ENCODE measurements at places on chromosomes 1 and 21.

- no peak for DNase-seq
Measured at GRCh38 chr1:26336477-26337205, 17.3 kb downstream of the CRYBG2 start.

DNA sequence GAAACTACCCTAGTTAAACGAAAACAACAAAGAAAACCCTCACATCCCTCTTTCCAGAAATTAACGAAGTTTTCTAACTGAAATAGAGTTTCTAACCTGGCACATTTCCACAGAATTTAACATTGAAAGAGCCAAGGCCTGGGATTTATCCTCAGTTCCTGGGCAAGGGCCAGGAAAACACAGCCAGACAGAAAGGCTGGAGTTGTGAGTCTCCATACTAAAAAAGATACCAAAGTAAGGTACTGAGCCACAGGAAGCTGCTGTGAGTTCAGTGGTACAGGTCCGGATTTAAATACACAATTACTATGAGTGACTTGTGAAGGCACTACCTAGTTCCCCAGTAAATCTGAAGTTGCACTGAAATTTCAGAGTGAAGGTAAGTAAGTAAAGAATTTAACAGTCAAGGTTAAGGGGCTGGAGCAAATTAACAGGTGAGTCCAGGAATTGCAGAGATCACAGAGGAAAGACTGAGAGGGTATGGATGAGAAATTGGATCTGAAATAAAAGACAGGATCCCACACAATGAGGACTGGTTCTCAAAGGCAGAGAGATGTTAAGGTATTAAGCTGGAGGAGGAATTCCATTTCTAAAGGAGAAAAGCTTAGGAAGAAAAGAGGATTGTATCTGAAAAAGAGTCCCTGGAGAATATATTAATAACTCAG lies 905 bp downstream of the LIX1L start:
- peak; percentile 47 for DNase-seq

GRCh38 chr1:60888126-60888525 lies 194.2 kb upstream of the NFIA start:
- no peak for DNase-seq

- DNase-seq, result peak; percentile 60
Measured at GRCh38 chr1:215957663-215958062, 390.6 kb downstream of the KCTD3 start.

DNA sequence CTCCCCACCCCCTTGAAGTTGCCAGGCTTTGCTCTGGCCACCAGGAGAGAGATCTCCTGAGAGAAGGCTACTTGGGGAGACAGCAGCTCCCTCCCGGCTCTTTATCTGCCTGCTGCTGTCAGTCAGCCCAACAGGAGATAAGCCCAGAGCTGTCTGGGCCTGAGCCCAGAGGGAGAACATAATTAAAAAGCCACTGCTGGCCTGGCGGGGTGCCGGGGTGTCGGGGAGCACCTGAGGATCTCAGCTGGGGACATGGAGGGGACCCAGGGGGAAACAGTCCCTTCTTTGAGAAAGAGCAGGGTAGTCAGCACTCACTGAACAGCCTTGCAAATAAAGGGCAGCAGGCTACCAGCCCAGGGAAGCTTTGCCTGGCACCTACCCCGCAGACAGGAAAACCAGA lies 17.9 kb downstream of the VWA5B1 start:
- DNase-seq, result no peak

DNA sequence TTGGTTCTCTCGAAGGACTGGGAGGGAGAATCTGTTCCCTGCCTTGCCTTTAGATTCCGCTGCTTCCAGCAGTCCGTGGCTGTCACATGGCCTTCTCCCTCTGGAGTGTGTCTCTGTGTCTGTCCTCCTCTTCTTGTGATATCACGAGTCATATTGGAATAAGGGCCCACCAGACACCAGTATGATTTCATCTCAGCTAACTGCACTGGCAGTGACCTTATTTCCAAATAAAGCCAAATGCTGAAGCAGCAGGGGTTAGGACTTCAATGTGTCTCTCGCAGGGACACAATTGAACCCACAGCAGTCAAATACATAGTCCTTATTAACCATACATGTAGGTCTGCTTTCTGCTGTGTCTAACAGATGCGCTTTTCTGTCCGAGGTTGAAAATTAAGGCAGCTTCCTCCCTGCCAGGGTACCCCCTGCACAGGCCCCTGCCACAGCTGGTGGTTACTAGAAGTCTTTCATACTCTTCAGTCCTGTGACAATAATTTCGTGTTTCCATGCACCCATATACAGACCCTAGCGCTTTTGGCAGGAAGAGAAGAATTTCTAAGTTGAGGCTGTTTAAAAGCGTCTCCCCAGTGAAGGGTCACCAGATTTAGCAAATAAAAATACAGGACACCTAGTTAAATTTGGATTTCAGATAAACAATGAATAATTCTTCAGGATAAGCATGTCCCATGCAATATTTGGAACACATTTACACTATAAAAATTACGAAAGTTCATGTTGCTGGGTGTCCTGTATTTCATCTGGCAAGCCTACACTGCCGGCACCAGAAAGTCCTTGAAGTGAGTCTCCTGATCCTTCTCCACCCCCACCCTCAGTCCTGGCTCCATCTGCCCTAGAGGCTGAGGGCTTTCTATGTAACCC lies 182.1 kb downstream of the ETS2 start:
- DNase-seq, result no peak

- DNase-seq, result no peak
Measured at GRCh38 chr21:41680444-41681347, 86.2 kb downstream of the RIPK4 start.

- DNase-seq, result no peak
Measured at GRCh38 chr1:226597616-226598454, 49.3 kb downstream of the STUM start.

GRCh38 chr1:59752556-59753414 lies 62.0 kb upstream of the HOOK1 start:
- no peak for DNase-seq

DNA sequence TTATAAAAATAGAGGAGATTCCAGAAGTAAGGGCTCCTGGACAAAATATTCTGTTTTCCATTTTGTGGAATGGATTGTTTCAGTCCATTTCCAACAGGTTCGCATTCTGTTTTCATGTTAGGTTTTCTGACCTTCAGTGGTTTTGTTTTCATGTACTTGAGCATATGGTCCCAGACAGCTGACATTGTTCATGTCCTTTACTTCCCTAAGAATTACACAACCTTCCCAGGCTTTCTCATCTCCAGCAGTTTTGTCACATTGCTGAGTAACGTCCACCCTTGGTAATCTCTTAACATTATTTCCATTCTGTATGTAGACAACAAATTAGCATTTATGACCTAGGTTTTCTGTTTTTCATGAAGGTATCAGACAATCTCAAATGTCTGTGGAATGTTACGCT lies 21.0 kb upstream of the ERRFI1 start:
- DNase-seq, result peak; percentile 35

- DNase-seq, result no peak
Measured at GRCh38 chr1:10710489-10710888, 86.0 kb downstream of the CASZ1 start.

GRCh38 chr1:78980511-78980910 lies 26.0 kb downstream of the ADGRL4 start:
- peak; percentile 4 for DNase-seq

GRCh38 chr1:117732065-117732797 lies 126.4 kb downstream of the TENT5C start:
- DNase-seq, result no peak

GRCh38 chr1:198913667-198914066 lies 274.8 kb downstream of the PTPRC start:
- DNase-seq, result peak; percentile 81

DNA sequence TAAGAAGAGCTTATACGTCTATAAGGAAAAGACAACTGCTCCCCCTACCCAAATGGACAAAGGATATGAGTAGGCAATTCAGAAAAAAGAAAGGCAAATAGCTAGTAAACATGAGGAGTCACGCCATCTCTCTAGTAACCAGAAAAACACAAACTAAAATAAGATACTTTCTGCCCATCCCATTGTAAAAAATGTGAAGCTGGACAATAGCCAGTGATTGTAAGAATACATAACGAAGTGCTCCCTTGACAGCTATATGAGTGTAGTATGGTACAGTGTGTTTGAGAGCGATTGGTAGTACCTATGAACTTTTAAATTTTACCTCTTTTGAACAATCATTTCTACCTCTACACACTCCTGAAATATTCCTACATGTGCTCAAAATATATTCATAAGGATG lies 7.5 kb upstream of the GJA8 start:
- DNase-seq, result no peak

DNA sequence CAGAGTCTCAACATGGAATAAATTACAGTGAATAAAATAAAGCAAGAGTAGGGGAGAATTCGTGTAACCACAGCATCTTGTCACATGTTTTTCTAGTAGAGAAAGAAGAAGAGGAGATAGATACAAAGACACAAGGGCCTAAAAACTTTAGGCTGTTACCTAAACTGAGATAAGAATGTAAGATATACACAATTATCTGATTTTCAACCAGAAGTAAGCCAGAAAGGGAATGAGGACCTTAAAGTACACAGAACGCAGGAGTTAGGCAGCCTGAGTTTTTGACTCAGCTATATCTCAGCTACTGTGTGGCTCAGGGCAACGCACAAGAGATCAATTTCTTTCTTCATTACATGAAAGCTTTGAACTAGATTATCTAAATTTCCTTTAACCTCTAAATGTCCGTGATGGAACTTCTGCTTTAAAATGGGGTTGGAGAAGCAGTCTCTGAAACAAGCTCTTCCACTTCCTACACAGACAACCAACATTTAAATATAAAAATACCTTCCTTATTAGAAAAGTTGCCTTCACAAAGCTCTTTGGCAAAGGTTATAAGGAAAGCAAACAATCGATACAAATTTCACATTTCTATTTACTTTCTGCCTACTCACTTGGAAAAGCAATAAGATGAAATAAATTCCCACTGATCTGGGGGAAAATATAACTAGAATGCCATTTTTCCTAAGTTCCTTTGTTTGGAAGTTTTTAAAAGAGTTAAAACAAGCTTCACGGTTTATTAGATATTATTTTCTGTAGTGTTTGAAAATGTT lies 5.2 kb upstream of the RGS13 start:
- DNase-seq, result no peak

DNA sequence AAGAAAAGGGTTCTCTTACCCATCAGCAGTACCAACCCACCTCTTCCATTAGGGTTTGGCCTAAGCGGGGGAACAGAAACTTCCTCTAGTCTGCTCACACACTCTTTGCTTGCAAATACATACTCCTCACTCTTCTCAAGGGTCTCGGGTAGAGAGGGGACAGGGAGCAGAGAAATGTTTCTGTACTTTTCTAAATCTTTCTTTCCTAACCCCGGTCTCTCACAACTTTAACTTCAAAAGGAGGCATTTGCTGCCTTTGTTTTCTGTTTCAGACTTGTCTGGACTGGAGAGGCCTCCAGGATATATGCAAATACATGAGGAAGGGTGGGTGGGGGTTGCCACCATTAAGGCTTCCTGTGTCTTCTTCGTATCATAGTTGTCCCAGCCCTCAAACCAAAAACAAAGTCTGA lies 10.5 kb upstream of the LAX1 start:
- no peak for DNase-seq

DNA sequence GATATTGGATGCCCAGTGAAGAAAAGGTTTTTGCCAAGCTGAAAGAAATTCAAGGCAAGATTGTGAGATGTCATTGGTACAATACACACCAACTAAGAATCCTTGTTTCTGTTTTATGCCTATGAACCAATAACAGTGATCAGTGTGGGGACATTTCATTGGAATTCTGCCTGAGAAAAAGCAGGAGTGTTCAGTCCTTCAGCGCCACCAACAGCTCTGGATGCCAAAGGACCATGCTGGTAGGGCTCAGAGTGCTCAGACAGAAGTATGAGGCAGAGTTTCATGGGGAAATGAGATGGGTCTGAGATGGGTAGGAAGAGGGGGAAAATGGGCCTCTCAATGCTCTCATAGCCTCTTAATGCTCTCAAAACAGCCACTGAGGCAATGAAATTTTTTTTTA lies 56.5 kb downstream of the GABPA start:
- no peak for DNase-seq

DNA sequence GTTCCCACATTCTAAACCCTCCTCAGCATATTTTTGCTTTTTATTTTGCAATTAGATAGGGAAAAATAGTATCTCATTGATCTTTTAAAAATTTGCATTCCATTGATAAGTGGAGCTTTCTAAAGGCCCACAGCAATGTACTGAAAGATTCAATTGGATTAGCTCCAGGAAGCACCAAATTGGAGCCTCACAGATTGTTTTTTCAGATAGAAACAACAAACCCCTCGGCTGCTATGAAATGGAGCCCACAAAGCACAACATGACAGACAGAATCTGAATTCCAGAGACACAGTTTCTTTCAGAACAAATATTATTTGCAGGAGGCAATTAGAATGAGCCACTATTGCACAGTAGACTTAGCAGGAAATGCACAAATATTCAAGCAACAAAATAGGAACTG lies 58.9 kb upstream of the KIF26B start:
- no peak for DNase-seq

- peak; percentile 14 for DNase-seq
Measured at GRCh38 chr1:243548516-243548915, 292.7 kb downstream of the SDCCAG8 start.

GRCh38 chr1:112744009-112744578 lies 29.0 kb upstream of the PPM1J start:
- peak; percentile 56 for DNase-seq

- no peak for DNase-seq
Measured at GRCh38 chr1:118461154-118461553, 276.1 kb upstream of the SPAG17 start.

GRCh38 chr1:103496014-103496635 lies 29.4 kb upstream of the RNPC3 start:
- DNase-seq, result peak; percentile 60

- peak; percentile 25 for DNase-seq
Measured at GRCh38 chr1:205088341-205088740, 4.1 kb upstream of the TMEM81 start.

DNA sequence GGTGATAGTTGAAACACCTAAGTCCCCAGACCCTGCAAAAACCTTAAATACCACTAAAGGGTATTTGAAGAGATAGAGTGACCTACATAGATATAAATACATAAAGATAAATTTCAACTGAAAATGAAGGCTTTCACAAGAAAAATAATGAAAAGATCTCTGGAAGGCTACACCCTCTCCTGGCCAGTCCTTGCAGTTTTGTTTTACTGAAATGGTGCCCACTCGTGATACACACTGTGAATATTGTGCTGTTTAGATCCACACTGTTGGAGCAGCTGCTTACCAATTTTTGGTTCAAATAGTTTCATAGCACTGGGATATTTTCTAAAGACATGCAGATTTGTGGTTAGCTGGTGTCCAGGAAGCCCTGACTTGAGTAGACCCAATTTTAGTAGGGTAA lies 31.5 kb upstream of the RNF187 start:
- no peak for DNase-seq

DNA sequence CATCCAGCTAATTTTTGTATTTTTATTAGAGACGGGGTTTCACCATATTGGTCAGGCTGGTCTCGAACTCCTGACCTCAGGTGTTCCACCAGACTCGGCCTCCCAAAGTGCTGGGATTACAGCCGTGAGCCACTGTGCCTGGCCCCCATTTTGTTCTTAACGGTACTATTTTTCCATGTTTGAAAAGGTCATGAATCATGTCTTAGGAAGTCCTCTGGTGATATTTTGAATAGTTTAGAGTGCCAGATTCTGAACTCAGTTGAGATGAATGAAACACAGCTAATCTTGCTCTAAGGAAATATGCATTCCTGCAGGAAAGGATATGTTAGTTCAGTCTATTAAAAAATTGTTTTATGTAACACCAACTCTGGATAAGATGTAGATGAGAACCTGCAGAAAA lies 62.6 kb upstream of the ATP2B4 start:
- peak; percentile 60 for DNase-seq

GRCh38 chr1:110280126-110280525 lies 59.1 kb upstream of the RBM15 start:
- DNase-seq, result no peak
